ENCODE measurements at places on chromosomes 7 and 10. TPM values are rescaled to one million over a fixed set of nuclear protein-coding genes. Genes with fewer than 3 reads are reported as not detected.

AKR1C2 gene
- total RNA-seq: 1.7 TPM

ERV3-1 gene
- total RNA-seq: 44.6 TPM

CALML5 gene
- total RNA-seq: not detected

CPA4 gene
- not detected for total RNA-seq

COBL gene
- total RNA-seq: 0.11 TPM

ARL4A gene
- 30.7 TPM for total RNA-seq

GPR37 gene
- 2.1 TPM for total RNA-seq

APBB1IP gene
- not detected for total RNA-seq

CREM gene
- total RNA-seq: 35.5 TPM

AKR1E2 gene
- total RNA-seq: 8.2 TPM

GJD4 gene
- total RNA-seq: not detected

PPP1R17 gene
- not detected for total RNA-seq

CSTF2T gene
- 16.8 TPM for total RNA-seq

CPN1 gene
- total RNA-seq: not detected

HOXA13 gene
- total RNA-seq: 0.22 TPM

TPST1 gene
- total RNA-seq: 18.7 TPM

NDUFA5 gene
- 57.6 TPM for total RNA-seq

RGS10 gene
- total RNA-seq: 21.8 TPM

ZNF37A gene
- total RNA-seq: 14.5 TPM

ADCYAP1R1 gene
- not detected for total RNA-seq

SYT15B gene
- 0.18 TPM for total RNA-seq

MYPN gene
- total RNA-seq: not detected

MBL2 gene
- not detected for total RNA-seq

STAG3 gene
- total RNA-seq: 0.55 TPM

ZNF853 gene
- 0.21 TPM for total RNA-seq

TDRD1 gene
- total RNA-seq: not detected

EIF5AL1 gene
- 0.28 TPM for total RNA-seq

NEUROG3 gene
- total RNA-seq: not detected

SPDYE11 gene
- total RNA-seq: not detected

OR2A12 gene
- total RNA-seq: not detected

TLX1 gene
- total RNA-seq: not detected

CDC14C gene
- not detected for total RNA-seq

ADCY1 gene
- total RNA-seq: 1.6 TPM

NRF1 gene
- 20.3 TPM for total RNA-seq

CRPPA gene
- total RNA-seq: 2.9 TPM

PLEKHS1 gene
- total RNA-seq: not detected

NEURL1 gene
- total RNA-seq: 0.22 TPM

PRKG1 gene
- 0.18 TPM for total RNA-seq

HOXA5 gene
- 21.4 TPM for total RNA-seq

SH2D4B gene
- total RNA-seq: not detected

UCMA gene
- total RNA-seq: not detected

AKAP9 gene
- total RNA-seq: 41.8 TPM

ACSL5 gene
- 0.76 TPM for total RNA-seq

STMP1 gene
- total RNA-seq: 31.3 TPM

ZNF487 gene
- total RNA-seq: 3.0 TPM

SLC29A4 gene
- 5.2 TPM for total RNA-seq

All from endothelial cell of umbilical vein (primary cell).